Activated T-helper 1 cell treated with Interleukin-2 at 50 U/mL for 16 hours (primary cell): ENCODE measurements at places on chromosomes 16 and 17.
A peak's percentile ranks its signal among the peaks of the same experiment; 100 is the strongest.

DNA sequence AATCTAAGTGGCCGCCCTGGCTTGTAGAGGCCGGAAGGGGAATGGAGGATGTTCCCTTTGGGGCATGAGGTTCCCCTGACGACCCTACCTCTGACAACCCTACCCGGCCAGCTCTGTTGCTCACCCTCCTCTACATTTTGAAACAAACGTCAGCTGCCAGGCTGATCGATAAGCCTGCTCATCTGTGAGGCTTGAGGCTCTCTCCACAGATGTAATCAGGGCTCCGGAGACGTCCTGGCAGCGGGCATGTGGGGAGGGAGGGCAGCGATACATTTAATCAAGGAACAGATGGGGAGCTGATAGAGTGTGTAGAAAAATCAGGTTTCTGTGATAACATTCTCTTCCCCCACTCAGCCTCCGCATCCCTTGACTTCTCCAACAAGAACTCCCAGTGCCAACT lies 212.3 kb upstream of the SDK2 start:
- DNase-seq, result no peak

- DNase-seq, result no peak
Observed at GRCh38 chr17:39995438-39995837, 14.8 kb downstream of the PSMD3 start.

DNA sequence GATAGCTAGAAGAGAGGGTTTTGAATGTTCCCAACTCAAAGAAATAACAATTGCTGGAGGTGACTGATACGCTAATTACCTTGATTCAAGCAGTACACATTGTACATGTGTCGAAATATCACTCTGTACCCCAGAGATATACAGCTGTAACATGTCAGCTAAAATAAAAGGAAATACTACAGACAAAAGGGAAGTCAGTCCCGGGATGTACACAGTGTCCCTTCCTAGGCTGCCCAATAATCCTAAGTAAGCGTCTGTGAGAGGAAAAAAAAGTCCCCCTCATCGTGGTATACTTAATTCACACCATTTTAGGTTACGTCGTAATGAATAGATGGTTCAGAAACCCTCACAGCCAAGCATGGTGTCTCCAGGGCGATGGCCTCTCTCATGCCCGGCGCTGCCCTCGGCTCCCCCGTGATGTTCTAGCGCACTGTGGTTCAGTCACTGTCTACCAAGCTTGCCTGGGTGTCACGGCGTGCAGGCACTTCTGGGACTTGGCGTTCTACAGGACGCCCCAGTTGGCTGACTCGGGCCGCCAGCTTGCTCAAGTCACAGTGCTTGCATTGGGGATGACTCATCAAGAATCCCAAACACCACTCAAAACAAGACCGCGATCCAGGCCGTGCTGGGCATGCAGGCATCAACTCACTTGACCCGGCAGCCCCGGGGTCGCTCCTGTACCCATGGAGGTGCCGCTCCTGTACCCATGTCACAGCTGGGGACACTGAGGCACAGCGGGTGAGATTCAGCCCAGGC lies 27.6 kb downstream of the CCDC40 start:
- DNase-seq, result no peak

GRCh38 chr16:14513389-14514107 lies 116.5 kb downstream of the PARN start:
- DNase-seq, result no peak

DNA sequence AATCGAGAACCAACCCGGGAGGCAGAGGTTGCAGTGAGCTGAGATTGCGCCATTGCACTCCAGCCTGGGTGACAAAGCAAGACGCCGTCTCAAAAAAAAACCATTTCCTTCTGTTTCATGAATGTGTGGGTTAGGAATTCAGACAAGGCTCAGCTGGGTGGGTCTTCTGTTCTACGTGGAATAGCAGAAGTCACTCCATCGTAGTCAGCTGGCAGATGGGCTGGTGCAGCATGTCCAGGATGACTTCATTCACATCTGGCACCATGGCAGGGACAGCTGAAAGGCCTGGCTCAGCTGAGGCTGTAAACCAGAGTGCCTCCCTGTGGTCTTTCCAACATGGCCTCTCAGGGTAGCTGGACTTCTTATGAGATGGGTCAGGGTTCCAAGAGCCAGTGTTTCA lies 89.0 kb downstream of the C17orf67 start:
- DNase-seq, result no peak

- DNase-seq, result no peak
Observed at GRCh38 chr16:84618581-84619460, 943 bp upstream of the COTL1 start.

GRCh38 chr17:74972107-74972972 lies at the start of gene HID1:
TSS of gene HID1 (minus strand) at chr17:74972759. CDS start at chr17:74972656, 103 bp downstream.
- peak; percentile 73 for DNase-seq

DNA sequence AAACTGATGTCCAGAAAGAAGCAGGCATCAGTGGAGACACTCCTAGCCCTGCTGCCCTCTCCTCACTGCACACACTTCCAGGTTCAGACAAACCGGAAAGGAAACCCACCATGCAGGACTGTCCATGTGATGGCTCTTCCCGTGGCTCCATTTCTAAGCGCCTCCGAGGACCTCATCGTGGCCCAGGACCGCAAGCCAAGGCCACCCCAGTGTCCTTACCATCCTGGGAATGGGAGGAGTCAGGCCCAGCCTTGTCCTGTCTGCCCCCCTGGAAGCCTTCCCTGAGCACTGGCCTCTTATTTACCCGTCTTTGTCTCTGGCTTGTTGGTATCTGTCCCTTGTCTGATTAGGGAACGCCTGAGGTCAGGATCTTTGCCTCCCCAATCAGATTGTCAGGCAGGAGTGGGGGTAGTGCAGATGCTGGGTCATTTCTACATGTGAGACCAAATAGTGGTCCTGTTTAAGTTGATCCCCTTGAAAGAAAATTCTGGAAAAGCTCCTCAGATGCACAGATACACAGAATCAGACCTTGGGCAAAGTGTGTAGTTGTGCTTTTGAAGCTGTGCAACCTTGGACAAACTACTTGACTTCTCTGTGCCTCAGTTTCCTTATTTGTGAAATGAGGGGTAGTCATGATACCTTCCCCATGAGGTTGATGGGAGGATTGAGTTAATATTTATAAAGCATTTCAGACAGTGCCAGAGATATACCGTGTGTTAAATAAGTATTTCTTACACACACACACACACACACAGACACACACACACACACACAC lies 744 bp downstream of the TAC4 start:
- DNase-seq, result no peak

- no peak for DNase-seq
Observed at GRCh38 chr17:45660474-45660873, 123.6 kb upstream of the CRHR1 start.

- DNase-seq, result no peak
Observed at GRCh38 chr17:33962857-33963655, 292.0 kb upstream of the CCL2 start.

GRCh38 chr16:30660424-30661261 lies 2.4 kb downstream of the FBRS start:
- DNase-seq, result peak; percentile 58

GRCh38 chr17:81240761-81241160 lies 1.6 kb downstream of the NDUFAF8 start:
- no peak for DNase-seq

DNA sequence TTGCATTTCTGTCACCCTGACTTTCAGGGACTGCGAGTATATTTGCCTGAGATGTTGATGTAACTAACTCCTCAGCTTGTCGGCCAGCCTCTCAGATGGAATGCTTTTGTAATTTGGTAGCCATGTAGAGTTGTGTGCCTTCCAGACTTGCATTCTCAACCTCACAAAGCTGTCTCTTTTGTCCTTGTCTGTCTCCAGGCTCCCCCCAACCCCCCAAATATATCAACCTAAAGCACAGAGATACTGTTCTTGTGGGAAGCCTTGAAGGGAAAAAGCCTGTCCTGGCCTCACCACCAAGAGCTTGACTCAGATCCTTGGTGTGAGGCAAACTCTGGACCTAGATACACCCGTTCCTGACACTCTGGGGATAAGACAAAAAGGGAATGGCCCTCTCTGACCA lies 18.4 kb downstream of the SAP30BP start:
- DNase-seq, result no peak

GRCh38 chr16:87363771-87364455 lies 19.7 kb downstream of the FBXO31 start:
- DNase-seq, result no peak

DNA sequence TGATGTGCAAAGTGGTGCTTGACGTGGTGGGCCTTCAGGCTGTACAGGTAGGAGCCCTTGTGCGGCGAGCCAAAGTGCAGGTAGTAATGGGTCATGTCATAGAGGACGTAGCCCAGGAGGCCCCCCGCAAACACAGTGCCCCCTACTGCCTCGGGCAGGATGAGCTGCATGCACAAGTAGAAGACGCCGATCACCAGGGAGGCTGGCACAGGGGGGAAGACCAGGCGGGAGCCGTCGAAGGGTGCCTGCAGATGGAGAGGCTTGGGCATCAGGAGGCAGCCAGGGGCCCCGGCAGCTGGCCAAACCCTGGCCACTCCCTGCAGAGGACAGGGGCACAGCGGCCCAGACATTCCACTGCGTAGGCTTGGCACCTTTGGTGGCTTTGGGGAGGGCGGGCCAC lies 15.7 kb upstream of the MLKL start:
- no peak for DNase-seq

GRCh38 chr17:31825961-31826691 lies 32.9 kb downstream of the COPRS start:
- no peak for DNase-seq

DNA sequence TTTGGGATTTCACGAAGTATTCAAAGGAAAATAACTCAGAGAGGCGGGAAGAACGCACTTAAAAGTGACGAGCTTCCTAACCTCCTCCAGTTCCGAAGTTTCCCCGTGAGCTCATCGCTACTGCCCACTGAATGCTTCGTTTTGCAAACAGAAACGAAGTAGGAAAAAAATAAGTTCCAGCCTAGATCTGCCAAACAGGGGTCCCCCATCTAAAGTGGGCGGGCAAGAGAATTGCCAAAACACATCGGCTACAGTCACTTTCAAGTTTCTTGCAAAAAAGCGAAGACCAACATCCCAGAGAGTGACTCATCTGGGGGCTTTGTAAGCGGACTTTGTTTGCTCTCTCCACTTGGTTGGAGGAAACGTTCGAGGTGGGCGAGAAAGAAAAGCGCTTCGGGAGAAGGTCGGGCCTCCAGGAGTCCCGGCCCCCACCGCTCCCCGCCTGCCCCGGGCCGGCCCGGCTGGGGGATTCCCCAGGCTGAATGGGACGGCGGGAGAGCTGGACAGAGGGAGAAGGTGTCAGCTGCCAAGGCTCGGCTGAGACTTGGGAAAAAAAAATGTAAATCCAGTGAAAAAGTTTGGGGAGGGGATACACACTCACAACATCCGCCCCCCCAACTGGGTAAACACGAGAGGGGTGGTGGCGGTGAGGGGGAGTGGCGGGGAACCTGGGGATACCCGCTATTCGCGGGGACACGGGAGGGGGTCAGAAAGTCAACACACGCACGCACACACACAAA lies 1.0 kb downstream of the VEZF1 start:
- DNase-seq, result peak; percentile 21

DNA sequence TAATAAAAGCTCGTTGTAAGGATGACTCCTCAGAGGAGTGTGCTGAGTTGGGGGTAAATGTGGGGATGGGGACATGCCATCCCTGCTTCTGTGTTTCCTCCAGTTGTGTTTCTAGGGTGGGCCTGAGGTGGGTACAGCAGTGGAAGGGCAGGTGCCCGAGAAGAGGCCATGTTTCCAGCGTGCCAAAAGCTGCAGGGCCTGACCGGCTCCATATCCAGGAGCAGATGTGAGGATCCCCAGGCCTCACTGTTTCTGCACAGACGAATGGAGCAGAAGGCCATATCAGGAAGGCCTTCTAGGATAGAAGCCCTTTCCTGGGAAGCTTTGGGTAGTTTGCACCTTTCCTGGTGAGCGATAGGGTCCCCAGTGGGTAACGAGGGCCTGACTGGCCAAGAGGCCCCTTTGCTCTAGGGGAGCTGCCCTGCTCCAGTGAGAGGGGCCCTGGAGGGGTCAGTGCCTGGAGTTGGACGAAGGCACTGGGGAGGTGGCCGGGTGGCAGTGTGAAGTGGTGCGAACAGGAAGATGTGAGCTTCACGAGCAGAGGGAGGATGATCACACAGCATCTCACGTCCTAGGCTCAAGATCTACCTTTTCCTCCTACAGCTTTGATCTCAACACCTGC lies 62.9 kb downstream of the SHISA6 start:
- no peak for DNase-seq

DNA sequence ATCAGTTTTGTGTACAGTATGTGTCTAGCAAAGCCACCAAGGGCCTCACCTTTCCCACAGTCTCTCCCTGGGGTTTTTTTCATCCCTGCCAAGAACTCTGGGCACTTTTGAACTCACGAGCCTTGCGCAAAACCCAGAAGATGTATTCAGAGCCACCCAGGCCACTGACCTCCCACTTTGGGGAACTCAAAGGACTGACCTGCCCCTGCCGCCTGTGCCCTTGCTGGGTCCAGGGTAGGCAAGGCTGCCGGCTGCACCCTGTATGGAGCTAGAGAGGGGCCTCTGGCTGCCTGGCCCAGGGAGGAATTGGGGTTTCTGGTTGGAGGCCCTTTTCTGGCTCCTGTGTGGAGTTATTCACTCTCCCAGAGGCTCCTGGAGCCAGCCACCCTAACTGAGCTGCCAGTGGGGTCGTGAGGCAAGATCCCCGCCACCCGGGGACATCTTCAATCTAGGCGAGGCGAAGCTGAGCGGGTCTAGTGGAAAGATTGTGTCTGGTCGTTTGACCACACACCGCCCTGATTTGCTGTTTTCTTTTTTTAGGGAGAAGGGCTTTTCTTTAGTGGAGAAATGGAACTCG lies 1.9 kb downstream of the CDK5R1 start:
- no peak for DNase-seq

- peak; percentile 63 for DNase-seq
Observed at GRCh38 chr16:3879887-3880564, 487 bp downstream of the CREBBP start.

DNA sequence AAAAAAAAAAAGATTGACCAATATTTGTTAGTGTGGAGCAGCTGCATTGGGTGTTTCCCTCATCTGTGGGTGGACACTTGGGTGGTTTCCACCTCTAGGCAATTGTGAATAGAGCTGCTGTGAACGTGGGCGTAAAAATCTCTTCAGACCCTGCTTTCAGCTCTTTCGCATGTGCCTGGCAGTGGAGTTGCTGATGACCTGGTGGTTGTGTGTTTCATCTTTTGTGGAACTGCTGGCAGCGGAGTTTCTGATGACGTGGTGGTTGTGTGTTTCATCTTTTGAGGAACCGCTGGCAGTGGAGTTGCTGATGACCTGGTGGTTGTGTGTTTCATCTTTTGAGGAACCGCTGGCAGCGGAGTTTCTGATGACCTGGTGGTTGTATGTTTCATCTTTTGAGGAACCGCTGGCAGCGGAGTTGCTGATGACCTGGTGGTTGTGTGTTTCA lies 21.4 kb downstream of the ZC3H18 start:
- no peak for DNase-seq

DNA sequence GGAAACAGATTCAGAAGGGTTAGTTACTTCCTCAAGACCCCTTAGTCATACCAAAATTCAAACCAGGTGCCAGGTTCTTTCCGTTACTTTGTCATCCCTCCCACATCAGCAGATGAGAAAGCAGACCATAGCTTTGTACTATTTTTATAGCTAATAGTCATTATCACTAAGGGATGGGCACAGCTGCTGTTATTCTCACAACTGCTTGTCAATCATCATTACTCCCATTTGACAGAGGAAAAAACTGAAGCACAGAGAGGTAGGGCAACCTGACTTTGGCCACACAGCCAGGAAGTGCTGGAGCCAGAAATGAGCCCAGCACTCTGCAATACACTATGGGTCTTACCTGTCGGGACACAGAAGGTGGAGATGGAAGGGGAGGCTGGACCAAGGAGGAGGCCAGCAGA lies 30.0 kb downstream of the TEKT5 start:
- DNase-seq, result no peak

GRCh38 chr17:61312406-61313295 lies 87.0 kb upstream of the TBX2 start:
- no peak for DNase-seq

- no peak for DNase-seq
Observed at GRCh38 chr16:72191551-72191950, 19.6 kb upstream of the PMFBP1 start.

- DNase-seq, result no peak
Observed at GRCh38 chr17:15969463-15969862, 24.5 kb downstream of the ADORA2B start.
